ENCODE measurements at places on chromosomes 2 and 18. TPM values are rescaled to one million over a fixed set of nuclear protein-coding genes. Genes with fewer than 3 reads are reported as not detected.

GRCh38 chr2:216696751-216697560, 1.6 kb upstream of the IGFBP5 start:
- DNase-seq: peak; percentile 35

DNA sequence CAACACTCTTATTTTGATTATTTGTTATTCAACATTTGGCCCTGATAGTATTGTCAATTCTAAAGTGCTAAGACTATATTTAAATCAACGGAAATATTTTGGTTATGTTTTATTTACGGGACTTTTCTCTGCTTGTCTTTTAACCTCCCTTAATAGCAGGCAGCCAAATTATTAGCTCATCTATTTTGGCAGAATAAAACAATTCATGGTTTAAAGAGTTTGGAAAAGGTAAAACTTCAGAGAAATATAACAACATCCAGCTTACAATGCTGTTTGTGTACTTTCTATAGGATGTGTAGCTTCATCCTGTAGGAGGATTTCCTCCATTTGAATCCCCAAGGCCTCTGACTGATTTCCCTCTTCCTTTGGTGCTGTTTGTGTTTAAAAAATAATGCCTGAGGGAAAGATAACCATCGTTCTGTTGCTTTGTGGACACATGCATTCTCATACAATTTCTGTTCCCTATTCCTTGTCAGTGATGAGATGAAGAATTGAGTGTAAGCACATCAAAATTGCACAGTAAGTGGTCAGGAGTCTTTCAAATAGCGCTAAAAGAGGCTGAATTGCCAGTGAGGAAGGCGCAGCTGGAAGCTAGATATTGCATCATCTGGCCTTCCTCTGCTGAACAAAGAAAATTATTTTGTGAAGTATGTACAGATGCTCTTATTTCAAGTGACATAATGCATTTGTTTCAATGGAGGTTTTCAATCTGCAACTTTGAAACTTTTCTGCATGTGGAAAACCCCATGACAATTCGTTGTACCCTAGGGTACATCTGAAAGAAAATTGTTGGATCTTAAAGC, 80.3 kb downstream of the CD28 start:
- no peak for DNase-seq

- no peak for DNase-seq
These were observed 1407.4 kb downstream of the SUCLG1 start for GRCh38 chr2:83051538-83052170.

GRCh38 chr2:33220533-33220932, 255.9 kb upstream of the RASGRP3 start:
- no peak for DNase-seq

DNA sequence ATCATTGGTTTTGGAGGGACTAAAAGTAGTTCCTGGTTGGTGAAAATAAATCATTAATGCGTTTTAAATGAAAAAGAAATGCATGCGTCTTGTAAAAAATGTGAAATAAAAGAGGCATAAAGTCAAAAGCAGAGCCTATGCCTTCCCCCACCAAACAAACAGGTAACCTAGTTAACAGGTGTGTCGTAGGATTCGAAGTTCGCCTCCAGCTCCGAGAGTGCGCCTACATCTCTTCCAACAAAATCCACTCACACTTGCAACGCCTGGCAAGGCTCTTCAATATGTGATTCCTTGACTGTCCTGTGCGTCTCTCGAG, 677 bp upstream of the SMAD4 start:
- DNase-seq: no peak

DNA sequence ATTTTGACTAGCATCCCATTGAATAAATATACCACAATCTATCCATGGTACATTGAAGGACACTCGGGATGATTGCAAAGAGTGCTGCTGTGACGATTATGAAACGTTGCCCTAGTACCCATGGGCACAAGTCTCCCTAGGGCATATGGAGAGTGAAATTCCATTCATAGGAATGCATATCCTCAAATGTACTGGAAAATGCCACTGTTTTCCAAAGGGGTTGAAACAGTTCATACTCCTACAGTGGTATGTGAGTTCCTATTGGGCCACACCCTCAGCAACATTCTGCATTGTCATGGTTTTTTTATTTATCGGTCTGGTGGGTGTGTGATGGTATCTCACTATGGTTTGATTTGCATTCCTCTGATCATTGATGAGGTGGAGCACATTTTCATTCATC, 130.6 kb downstream of the TWIST2 start:
- no peak for DNase-seq

Gene NR4A2
- not detected for total RNA-seq

Gene NPPC
- total RNA-seq: not detected

Gene ARHGAP25
- 0.51 TPM for total RNA-seq

Gene POTEC
- total RNA-seq: 2.9 TPM

Gene CAMKMT
- total RNA-seq: 24.4 TPM

Gene KCNJ13
- not detected for total RNA-seq

Measured in Daoy (cell line).